Left colon (tissue), 2 donors: ENCODE measurements at places on chromosomes 16 and 17. TPM values are rescaled to one million over a fixed set of nuclear protein-coding genes. Genes with fewer than 3 reads are reported as not detected.

- no peak for DNase-seq
Measured at GRCh38 chr16:80743273-80743672, 61.1 kb downstream of the CDYL2 start.

DNA sequence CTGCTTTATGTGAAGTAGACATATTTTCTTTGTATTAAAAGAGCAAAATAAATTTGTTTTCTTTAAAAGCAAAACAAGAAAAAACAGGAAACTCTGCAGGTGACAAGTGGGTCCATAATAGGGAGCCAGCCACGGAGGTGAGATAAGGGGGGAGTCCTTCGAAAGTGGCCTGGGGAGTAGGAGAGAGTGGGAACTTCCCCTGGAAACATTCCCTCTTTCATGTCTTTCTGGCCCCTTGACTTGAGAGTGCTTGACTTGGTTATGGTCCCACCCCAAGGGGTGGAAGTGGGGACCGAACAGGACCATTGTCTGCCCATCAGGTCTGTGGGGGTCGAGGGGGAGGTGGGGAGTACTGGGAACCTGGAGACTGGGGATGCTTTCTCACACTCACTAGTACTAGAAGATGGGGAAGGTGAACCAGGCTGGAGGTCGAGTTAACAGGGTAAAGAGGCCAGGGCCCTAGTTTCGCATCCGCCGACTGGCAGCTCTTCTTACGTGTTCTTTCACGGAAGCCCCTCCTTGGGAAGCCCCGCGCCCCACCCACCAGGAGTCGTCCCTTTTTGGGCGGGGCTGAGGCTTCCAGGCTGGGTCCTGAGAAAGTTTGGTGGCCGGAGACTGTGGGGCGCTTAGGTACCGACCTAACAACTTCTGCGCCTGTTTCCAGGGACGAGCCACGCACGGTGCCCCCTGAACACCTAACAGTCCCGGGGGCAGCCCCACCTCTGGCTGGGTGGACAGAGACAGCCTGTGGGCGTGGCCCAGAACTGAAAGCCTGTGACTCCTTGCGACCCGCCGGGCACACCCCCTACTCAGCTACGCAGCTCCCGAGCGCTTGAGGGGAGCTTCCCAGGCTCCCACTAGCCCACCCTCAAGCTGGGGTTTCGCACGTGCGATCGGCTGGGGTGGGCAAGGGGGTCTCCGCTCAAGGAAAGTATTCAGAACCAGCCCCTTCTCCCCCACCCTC is 790 bp downstream of the TRADD start:
- DNase-seq: peak; percentile 83

- no peak for DNase-seq
Measured at GRCh38 chr17:75689441-75689873, 22.3 kb downstream of the SAP30BP start.

DNA sequence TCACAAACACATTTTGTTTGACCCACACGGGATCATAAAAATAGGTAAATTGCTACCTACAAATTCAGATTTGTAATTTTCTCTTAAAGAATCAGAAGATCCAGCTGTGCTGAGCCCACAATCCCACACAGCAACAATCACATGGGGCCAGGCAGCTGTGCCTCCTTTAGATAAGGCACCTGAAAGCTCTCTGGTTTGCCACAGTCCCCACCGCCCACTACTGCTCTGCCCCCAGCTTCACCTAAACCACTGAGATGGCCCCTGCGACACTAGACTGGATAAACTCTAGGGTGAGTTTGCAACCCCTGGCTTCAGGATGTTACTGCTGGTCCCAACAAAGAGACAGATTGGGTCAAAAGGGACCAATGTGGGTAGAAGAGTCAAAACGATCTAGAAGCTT is 96.8 kb downstream of the GSG1L start:
- DNase-seq: no peak

- no peak for DNase-seq
Measured at GRCh38 chr17:44354582-44355561, 8.8 kb downstream of the FAM171A2 start.

DNA sequence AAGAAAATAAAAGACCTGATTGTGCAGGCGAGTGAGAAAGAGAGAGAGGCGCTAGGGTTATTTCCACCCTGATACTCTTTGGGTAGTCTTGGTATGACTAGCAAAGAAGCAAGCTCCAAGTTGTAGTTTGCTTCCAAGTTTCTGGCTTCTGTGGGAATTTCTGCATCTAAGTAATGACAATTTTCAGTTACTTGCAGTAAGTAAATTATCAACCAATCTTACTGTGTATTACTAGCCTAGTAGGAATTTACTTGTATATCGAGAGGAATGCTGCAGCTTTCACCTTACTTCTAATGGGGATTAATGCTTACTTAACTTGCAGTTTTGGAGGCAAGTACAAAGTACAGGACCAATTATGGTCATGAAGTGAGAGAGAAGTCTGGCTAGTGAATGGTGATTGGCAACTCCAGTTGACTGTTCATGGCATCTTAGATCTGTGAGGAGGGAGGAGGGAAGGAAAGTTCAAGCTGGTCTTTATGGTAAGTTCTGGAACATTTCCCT is 31.9 kb downstream of the TENT4B start:
- DNase-seq: no peak

DNA sequence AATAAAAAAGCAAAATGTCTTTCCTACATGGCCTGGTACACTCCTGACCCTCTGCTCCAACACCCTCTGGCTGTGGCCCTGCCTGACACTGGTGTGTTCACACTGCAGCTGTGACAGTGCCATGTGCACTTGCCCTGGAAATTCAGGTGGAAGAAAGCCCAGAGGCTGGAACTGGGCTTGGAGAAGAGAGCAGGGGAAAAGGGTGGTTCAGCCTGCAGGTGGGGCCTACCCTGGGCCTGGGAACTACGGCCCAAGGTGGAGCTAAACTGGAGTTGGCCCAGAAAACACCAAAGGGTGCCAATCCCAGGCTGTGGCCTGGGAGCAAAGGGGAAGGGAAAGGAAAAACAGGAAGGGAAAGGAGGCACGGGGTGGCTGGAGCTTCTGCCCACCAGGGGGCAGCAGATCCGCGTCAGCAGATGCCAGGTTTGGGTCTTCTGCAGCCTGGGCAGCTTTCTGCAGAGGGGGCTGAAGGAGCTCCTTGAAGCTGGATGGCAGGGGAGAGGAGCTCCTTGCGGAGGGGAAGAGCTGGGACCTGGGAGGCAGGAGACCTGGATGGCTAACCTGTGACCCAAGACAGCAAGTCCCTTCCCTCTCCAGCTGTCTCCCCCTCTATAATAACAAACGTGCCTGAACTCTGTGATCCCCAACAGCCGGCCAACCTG is 15.4 kb upstream of the CTCF start:
- peak; percentile 89 for DNase-seq

DNA sequence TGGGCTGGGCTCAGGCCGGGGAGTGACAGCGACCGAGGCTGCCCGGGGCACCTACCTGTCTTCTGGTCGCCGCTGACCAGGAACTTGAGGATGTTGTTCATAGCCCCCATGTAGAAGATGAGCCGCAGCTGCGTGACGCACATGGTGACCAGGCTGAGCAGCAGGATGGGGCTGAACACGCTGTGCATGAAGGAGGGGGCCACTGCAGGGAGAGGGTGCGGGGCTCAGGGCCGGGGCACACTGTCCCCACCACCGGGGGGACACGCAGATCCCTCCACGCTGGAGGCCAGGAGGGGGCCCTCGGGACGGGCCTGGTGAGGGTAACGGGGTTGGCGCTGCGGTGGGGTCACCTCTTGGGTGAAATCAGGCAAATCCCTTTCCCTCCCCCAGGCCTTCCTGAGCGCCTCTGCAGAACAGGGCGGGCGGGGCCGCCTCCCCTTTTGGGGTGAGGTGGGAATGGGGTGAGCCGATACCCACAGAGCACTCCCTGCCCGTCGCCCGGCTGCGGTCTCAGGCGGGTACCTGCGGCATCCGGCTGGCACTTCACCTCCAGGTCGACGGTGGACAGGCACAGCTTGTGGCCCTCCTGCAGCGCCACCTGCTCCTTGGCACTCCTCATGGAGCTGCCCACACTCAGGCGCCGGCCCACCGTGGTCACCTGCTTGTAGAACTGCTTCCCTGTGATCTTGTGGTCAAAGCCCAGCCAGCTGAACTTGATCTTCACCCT is 28.3 kb upstream of the PITPNA start:
- DNase-seq: no peak

DNA sequence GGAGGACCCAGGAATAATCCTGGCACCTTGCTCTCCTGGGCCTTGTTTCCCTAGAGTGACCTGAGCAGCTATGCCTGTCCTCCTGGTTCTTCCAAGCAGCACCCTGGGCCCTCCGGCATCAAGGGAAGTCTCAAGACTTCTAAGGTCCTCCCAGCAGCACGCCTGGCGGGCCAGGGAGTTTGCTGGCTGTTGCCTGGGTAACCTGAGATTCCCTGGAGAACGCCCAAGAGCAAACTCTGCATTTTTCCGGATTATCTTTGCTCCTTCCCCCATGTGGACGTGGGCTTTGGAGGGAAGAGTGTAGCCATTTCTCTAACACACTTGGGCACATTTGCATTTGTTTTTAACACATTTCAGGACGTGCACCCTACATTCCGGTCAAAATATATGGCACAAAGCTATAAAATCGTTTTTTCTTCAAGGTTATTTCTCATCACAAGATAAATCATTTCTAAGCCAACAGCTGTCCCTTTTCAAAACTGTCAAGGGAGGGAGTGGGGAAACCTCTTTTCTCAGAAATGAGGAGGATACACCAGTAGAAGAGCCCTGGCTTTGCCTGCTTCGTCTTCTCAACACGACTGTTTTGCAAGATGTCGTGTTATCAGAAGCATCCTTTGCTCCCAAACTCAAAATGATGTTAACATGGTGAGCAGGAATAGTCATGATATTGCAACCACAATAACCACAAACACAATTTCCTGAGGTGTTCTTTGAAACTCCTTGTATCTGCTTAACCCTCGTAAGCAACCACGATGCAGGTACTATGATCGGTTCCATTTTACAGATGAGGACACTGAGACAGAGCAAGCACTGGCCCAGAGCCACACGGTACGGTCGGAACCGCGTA is 116.5 kb downstream of the ADCY9 start:
- no peak for DNase-seq

DNA sequence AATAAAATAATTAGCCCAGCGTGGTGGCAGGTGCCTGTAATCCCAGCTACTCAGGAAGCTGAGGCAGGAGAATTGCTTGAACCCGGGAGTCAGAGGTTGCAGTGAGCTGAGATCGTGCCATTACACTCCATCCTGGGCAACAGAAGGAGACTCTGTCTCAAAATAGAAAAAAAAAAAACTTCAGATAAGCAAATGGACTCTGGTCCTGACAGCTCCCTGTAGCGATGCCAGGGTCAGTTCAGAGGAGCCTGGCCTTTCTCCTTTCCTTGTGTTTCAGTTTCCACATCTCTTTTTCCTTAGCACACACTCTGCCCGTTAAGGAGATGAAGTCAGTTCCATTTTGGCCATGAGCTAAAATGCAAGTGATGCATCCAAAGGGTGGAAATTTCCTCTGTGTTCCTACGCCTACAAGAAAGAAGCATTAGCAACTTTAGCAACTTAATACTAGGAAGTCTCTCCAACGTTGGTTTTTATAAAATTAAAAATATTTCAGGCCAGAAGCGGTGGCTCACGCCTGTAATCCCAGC is 11.6 kb upstream of the GRB2 start:
- DNase-seq: no peak

DNA sequence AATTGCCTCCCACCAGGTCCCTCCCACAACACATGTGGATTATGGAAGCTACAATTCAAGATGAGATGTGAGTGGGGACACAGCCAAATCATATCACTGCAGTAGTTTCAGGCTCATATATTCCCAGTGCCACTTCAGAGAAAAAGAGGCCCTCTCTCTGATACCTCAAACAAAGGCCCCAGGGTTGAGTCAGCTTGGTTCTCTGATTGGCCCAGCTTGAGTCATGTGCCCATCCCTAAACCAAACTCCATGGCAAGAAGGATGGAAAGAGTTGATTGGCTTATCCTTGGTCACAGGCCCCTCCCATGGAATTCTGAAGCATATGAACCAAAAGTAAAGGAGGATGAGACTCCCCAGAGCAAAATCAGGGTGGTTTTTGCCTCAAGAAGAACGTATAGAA is 75.9 kb upstream of the IRX6 start:
- no peak for DNase-seq

DNA sequence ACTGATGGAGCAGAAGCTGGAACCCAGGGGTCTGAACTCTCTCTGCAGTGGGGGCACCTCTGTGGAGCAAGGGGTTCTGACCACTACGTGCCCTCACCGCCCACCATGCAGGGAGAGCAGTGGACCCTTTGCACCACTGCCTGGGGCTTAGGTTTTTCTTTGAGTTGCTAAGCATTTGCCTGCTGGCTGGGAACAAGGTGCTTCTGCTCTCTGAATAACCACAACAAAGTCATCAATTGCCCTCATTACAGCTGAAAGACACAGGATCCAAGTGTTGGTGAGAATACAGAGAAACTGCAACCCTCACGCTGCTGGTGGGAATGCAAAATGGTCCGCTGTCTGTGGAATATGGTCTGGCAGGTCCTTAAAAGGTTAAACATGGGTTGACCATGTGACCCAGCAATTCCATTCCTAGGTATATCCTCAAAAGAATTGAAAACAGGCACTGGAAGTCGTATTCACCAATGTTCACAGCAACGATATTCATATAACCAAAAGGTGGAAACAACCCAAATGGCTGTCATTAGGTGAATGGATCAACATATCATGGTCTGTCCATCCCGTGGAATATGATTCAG is 22.8 kb downstream of the NLRC3 start:
- no peak for DNase-seq

GRCh38 chr17:67779098-67779672 is 46.1 kb upstream of the BPTF start:
- peak; percentile 53 for DNase-seq

GRCh38 chr16:8967132-8967821 is 3.6 kb upstream of the USP7 start:
- DNase-seq: peak; percentile 61

- no peak for DNase-seq
Measured at GRCh38 chr16:1874854-1875253, 2.9 kb upstream of the MEIOB start.

DNA sequence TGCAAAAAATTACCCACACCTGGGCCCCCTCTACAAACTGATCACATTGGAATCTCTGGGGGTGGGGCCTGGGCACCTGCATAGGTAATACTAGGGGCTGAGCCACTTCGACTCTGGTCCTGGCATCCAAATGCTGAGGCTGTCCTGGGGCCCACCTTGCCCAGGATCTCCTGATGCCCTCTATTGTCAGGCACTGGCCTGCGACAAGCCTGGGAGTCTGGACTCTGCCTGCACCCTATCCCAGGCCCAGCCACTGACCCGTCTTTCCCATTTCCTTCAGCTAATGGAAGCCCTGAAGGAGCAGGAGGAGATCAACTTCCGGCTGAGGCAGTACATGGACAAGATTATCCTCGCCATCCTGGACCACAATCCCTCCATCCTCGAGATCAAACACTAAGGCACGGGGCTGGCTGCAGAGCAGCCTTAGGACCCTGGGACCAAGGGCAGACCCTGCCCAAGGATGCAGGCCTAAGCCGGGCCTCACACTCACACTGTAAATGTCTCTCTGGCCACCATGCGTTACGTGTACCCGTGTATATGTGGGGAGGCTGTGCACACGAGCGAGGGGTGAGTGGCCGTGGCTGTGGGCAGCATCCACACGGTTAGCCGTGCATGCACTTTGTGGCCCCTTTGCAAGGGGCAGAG is 140.0 kb downstream of the RAB11FIP4 start:
- DNase-seq: no peak

The CDC6 gene
- 5.5 TPM for total RNA-seq

The NPIPA3 gene
- not detected for total RNA-seq

The SHBG gene
- total RNA-seq: not detected

The LPO gene
- not detected for total RNA-seq

The ST6GALNAC1 gene
- total RNA-seq: 322 TPM

The C17orf50 gene
- total RNA-seq: not detected

The SLC35G3 gene
- total RNA-seq: not detected

The MARCHF10 gene
- total RNA-seq: not detected

The HOXB4 gene
- 3.0 TPM for total RNA-seq

The GLP2R gene
- 10.4 TPM for total RNA-seq

The NOD2 gene
- total RNA-seq: 0.98 TPM

The TTYH2 gene
- total RNA-seq: 1.4 TPM

The TMEM98 gene
- 111 TPM for total RNA-seq

The KRT31 gene
- total RNA-seq: not detected
